ENCODE measurements at places on chromosomes 7 and 10.

- DNase-seq = no peak
Measured at GRCh38 chr7:130894909-130895750, 161.1 kb upstream of the KLF14 start.

- DNase-seq = no peak
Measured at GRCh38 chr10:79976999-79977398, 28.1 kb upstream of the SFTPD start.

DNA sequence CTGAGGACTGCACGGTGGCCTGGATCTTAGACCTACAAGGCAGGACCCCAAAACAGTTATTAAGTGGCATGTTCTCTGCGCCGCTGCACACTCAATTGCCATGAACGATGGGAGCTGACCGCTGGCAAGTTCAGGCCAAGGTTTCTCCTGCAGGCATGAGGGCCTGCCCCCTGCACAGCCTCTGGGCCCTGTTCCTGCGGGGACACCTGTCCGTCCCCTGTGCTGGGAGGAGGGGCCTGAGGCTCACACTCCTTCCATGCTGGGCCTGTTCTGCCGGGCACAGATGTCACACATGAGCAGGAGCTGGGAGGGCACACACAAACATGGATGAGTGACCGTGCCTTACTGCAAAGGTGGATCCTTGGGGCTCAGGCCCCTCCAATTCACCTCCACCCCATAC is 90.0 kb downstream of the PTPRN2 start:
- DNase-seq = no peak

DNA sequence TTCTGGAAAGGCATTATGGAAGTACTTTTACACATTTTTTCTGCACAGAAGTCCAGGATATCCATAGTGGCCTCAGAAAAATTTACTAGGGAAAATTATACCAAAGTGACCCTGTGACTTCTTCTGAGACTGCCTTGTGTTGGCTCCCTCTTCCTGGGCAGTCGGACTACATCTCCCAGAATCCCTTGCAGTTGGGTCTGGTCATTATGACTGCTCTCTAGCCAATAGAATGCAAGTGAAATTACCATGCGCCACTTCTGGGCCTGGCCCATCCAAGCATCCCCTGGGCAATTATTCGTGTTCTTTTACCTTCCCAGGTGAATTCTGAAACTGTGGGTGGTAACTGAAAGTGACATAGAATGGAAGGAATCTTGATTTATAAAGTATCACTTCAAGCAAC is 430.9 kb downstream of the ACTR3B start:
- no peak for DNase-seq

DNA sequence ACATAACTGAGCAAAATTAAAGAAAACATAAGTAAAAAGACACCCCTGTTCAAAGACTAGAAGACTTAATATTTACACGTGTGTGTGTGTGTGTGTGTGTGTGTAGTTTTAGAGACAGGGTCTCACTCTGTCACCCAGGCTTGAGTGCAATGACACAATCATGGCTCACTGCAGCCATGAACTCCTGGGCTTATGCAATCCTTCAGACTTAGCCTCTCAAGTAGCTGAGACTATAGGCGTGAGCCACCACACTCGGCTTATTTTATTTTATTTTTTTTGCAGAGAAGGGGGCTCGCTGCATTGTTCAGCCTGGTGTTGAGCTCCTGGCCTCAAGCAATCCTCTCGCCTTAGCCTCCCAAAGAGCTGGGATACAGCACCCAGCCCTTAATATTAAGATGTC is 90.3 kb downstream of the JMJD1C start:
- no peak for DNase-seq

- no peak for DNase-seq
Measured at GRCh38 chr10:2782265-2782664, 285.1 kb upstream of the PFKP start.

DNA sequence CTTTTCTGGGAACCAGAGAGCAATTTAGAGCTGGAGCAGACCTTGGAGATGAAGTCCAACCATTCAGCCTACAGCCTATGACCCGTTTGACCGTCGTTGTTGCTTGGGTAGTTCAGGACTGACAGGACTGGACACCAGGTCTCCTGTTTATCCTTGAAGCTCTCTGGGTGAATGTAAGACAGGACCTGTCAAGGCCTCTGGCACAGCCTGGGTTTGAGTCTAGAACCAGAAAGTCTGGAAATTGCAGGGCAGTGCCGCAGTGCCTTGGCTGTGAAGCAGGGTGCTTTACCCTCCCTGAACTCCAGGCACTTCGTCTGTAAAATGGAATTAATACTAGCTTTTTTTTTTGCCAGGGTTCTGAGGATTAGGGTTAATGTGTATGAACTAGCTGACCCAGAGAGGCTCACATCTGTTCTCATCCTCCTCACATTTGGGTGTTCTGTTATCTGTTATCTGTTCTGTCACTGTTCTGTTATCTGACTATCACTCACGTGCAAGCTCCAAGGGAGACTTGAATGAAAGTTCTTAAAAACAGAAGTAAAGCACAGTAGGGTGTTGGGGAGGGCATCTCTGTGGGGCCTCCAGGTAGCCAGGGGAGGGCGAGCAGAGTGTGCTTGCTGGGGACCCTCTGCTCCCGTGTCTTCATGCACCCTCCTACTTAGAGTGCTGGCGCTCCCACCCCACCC is 9.9 kb downstream of the BLVRA start:
- no peak for DNase-seq

DNA sequence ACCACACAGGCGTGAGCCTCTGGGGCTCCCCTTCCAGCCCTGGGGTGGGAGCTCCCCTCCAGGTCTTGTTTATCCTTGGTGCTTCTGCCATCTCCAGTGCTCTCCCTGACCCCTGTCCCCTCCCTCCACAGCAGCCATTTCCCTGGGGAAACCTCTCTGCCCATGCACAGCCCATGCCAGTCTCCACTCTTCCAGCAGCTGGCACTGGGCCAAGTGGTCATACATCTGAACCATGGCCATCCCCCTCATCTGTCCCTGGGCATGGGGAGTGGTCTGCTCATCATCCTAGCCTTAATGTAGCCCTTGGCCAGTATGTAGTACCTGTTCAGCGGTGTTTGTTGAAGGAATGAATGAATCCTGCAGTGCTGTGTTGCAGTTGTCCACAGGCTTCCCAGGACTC is 172.4 kb upstream of the ZNF32 start:
- DNase-seq = no peak

DNA sequence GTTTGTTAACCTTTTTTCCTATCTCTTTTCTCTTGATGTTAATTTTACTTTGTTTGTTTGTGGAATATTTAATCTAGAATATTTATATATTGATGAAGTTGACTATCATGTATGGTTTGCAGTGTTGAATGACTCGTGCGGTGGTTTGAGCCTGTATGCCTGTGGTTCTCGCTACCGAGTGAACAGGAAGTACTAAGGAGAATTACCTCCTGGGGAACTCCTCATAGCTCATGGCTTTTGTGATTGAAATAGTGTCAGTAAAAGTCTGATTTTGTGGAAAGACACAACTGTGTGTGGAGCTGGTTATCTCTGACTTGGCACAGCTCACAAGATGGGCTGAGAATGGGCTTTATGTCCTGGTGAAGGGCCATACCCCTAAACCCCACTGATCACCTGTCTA is 498.6 kb downstream of the GLRX3 start:
- no peak for DNase-seq

DNA sequence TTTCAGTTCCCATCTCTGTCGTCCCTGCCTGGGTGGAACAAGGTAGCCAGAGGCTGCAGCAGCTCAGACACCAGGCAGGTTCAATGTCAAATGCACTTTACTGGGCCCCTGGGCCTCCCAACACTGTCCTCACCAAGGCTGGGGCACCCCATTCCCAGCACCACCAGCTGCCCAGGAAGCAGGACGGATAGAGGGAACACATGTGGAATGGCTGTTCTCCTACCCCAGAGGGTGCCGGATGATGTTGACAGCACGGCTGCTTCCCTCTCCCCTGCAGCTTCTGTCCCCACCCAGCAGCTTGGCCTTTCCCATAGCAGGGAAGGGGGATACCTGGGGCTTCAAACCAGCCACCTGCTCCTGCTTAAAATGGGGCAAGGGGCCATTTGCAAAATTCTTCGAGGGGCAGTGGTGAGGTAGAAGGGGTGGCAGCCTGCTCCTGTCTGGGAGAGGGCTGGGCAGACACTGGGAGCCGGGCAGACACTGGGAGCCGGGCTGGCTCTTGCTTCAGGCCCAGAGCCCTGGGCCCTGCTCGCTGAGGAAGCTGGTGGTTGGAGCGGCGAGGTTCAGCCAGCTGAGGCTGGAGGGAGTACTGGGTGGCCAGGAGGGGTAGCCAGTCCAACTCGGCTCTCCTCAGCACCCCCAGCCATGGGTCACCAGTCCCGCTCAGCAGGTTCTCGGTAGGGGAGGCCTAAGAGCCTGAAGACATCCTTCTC is 9.1 kb downstream of the POLL start:
- no peak for DNase-seq

DNA sequence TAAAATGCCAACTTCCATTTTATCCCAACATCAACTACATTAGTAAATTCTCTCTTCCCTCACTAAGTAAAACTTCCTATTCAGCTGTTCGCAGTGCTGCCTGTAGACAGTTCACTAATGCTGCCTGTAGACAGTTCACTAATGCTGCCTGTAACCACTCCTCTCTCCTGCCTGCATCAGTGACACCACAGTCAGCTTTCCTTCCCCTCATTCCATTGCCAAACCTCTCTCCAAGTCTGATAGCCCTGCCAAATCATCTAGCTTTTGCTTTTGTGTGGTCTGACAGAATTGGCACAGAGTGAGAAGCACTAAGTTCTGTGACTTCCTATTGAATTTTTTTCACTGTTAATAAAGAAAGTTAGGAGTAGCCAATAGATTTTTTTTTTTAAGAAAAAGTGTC is 43.0 kb upstream of the MACC1 start:
- peak; percentile 18 for DNase-seq

DNA sequence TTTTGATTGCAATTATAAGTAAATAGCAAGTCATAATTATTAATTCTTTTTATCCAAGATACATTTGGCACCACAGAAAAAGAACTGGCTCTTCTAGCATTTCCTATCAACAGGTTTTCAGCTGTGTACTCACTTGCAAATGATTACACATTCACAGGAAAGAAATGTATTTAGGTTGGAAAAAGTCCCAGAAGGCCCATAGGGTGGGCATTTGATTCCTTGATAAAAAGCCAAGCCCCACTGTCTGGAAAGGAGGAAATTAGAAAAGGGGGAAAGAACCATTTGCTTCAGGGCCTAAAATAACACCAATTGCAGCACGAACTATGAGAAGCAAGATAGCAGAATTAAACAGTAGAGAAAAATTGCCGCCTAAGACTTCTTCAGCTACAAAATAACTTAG is 80.8 kb upstream of the COL1A2 start:
- peak; percentile 70 for DNase-seq

GRCh38 chr10:29712108-29712507 is 77.3 kb upstream of the SVIL start:
- DNase-seq = no peak

- DNase-seq = no peak
Measured at GRCh38 chr10:59362144-59362958, at the start of gene FAM13C. Gene FAM13C (minus strand): TSS chr10:59362549. CDS start chr10:59362460, 89 bp downstream.

GRCh38 chr7:135920478-135920877 is 56.7 kb downstream of the MTPN start:
- no peak for DNase-seq

DNA sequence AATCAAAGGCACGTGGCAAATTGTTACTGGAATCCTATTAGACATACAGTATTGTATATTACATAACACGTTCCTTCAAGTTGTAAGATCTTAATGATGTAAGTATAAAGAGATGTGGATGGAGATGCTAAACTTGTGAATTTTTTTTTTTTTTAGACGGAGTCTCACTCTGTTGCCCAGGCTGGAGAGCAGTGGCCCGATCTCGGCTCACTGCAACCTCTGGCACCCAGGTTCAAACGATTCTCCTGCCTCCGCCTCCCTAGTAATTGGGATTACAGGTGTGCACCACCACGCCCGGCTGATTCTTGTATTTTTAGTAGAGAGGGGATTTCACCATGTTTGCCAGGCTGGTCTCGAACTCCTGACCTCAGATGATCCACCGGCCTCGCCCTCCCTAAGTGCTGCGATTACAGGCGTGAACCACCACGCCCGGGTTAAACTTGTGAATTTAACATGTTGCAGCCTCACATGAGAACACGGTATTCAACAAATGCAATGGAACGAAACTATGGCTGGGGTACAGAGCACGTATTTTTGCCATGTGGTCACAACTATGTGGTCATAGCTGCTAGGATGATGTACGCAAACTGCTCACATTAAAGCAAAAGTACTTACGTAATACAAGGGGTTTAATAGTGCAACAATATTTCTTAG is 818 bp upstream of the SUPV3L1 start:
- DNase-seq = no peak

DNA sequence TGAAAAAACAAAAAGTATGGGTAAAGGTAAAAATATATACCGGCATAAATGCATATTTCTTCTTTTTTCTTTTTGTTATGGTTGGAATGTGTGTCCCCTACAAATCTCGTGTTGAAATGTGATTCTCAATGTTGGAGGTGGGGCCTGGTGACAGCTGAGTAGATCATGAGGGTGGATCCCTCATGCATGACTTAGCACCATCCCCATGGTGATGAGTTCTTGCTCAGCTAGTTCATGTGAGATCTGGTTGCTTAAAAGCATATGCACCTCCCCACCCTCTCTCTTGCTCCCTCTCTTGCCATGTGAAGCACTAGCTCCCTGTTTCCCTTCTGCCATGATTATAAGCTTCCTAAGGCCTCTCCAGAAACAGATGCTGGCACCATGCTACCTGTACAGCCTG is 93.3 kb downstream of the HYCC1 start:
- no peak for DNase-seq

- DNase-seq = no peak
Measured at GRCh38 chr10:101694674-101695403, at the start of gene FBXW4. Gene FBXW4 (minus strand): TSS chr10:101695170. CDS start chr10:101695105, 65 bp downstream.

GRCh38 chr10:104100795-104101194 is 15.1 kb upstream of the COL17A1 start:
- no peak for DNase-seq

DNA sequence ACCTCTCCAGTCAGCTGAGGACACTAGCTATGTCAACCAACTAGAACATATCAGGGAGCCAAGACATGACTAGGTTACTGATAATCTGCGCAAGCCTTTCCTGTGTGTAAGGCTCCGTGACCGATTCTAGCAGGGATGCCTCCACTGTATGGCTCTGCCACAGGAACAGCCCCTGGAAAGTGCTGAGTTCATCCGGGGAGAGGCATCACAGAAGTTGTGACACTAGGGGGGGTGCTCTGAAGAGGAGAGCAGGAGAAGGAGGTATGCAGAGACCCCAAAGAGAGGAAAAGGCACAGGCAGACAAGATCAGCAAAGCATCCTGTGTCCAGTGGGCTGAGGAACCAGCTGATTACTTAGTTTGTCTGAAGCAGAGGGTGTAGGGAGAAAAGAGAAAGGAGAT is 13.5 kb downstream of the UPP1 start:
- DNase-seq = no peak

GRCh38 chr7:26293569-26294308 is 2.1 kb downstream of the SNX10 start:
- no peak for DNase-seq
